Activated CD8-positive, alpha-beta memory T cell treated with anti-CD3 and anti-CD28 coated beads for 1 hour (primary cell): ENCODE measurements at places on chromosomes 11 and 22.

- DNase-seq, result no peak
Measured at GRCh38 chr22:35749808-35750207, 32.1 kb downstream of the APOL5 start.

DNA sequence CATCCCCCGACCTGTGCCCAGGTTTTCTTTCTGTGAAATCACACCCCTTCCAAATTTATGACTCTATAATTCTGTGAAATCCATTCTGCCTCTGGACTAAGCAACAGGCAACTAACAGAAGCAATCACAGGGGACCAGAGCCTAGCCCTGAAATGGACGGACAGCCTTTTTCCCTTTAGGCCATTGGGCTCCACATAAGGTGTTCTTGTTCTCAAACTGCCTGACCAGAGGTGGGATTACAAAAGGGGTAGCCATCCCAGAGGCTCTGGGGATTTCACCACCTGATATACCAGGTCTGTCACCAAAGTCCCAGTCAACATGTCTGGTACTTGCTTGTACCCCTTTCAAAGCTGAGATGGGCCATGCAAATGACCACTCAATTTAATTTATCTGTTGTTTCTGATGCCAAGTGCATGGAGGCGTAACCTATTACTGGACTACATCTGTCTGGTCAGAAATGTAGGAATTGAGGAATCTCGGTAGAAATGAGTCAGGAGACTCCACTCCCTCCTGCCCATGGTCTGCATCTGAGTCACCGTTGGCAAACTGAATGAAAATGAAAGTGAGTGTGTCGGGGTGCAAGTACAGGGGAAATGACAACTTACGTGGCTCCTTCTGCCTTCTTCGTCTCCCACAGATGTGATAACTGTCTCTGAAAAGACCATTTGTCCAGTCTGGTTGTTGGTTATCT, 10.2 kb downstream of the DKK3 start:
- DNase-seq, result no peak

- no peak for DNase-seq
Measured at GRCh38 chr11:131297441-131297840, 73.0 kb upstream of the NTM start.

- DNase-seq, result no peak
Measured at GRCh38 chr11:66220566-66220935, 47.9 kb upstream of the RAB1B start.

- DNase-seq, result no peak
Measured at GRCh38 chr11:58907780-58908179, 31.5 kb upstream of the GLYATL1 start.

GRCh38 chr11:61709110-61709509, 28.9 kb downstream of the DAGLA start:
- no peak for DNase-seq

- no peak for DNase-seq
Measured at GRCh38 chr22:19767427-19768341, 7.1 kb downstream of the TBX1 start.
